A673 (cell line): ENCODE measurements at places on chromosomes 5 and 9.
A peak's percentile ranks its signal among the peaks of the same experiment; 100 is the strongest.

GRCh38 chr5:104452550-104452949 lies 890.0 kb upstream of the NUDT12 start:
- DNase-seq, result no peak

DNA sequence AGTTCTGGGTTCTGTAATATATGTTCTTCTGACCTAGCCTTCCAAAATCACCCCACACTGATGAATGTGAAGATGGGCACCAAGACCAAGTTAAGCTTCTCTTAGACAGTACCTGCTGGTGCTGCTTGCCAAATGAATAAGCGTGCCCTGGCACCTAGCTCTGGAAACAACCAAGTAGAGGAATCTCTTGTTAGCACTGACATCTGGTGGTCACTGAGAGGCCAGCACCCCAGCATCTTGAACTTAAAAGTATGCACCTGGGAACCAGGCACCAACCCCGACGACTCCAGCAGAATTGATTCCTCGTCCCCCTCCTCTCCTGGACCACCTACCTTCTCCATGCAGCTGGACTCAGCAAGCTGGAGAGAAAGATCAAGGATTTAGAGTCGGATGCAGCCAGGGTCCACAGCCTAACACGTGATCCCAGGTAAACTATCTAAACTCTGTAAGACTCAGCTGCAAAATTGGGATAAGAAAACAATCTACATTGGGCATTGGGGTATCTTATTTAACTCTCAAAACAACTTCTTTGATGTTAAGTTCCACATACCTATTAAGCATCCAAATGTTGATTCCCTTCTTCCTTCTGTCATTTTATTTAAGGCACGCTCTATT lies 89.8 kb downstream of the SLC1A3 start:
- DNase-seq, result peak; percentile 65

GRCh38 chr5:104628911-104629310 lies 1066.3 kb upstream of the NUDT12 start:
- DNase-seq, result peak; percentile 30

DNA sequence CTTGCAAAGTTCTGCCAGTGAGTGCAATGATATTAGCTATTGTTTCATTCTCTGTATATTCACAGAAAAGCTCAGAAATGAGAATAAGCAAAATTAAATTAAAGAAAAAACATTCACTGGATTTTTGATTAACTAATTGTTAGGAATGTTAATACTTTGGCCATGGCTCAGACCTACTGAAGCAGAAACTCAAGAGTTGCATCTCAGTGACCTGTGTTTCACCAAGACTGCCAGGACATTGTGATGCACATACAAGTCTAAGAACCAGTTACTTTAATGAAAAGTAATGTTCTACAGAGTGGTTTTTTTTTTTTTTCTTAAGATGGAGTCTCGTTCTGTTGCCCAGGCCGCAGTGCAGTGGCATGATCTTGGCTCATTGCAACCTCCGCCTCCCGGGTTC lies 464.9 kb upstream of the NMUR2 start:
- no peak for DNase-seq

GRCh38 chr9:14882090-14882489 lies 28.1 kb downstream of the FREM1 start:
- DNase-seq, result no peak

DNA sequence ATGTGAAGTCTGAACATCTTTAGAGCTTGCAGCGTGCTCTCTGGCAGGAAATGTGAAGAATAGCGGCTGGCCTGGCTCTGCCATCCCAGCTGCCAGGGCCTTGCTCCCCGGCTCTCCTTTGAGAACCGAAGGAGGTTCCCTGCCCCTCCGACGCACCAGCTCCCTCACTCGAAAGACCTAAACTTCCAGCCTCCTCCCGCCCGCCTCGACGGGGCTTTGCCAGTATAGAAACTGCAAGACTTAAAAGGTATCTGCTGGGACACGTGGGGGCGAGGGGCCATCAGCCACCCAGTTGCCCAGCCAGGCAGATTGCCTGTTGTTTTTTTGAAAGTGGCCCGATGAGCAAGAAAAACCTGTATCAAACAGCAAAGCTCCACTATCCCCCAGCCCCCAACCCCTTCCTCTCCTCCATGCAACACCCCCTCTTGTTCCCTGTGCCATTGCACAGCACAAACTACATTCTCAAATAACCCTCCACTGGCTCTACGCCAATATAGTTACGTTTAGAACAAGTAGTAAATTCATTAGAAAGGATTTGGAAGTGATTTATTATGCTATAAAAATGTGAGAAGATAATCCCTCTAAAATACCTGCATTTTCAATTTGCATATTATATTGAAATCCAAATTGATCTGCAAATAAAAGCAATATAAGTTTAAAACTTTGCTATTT lies 331.9 kb downstream of the MED10 start:
- DNase-seq, result no peak

DNA sequence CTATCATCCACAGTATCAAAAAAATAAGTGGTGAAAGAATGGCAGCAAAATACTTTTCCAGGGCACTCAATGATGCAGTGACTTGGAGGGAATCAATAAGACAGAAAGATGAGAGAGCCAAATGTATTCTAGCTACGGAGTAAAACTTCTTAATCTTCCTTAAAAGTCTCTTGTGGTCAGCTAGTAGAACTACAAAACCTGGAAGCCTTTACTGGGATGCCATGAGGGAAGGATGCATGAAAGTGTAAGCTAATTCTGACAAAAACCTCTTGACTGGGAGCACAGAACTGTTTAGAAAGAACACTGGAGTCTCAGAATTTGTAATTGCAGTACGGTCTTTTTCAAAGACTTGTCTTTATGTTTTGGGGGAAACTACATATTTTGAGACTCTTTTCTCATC lies 432.8 kb upstream of the PTPRD start:
- peak; percentile 0 for DNase-seq

DNA sequence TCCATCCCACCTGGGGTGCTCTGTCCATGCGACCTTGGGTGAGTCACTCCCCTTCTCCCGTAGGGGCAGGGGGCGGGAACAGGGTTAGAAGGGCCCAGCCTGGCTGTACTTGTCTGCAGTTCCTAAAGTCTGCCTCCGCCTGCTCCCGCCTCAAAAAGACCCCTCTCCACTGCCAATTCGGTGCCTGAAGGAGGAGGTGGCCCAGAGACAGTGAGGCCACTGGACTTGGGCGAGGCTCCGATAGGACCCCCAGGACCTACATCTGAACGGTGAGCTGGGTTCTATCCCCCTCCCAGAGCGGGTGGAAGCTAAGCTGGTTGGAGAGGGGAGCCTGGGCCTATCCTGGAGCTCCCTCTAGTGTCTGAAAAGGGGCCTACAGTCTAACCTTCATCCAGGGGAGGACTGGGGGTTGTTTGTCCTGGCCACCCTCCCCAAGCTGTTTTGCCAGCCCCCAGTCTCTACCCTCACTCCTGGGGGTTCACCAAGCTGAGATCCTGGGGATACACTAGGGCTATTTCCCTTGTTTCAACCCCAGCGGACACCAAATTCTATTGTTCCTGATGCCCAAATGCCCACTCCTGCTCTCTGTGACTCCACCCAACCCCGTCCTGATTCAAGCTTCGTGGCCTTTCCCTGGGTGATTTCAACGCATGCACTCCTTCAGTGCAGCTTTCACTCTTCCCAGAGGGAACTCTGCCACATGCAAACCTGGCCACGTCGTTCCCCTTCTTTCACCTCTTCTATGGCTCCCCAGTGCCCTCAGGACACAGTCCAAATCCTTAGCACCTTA lies 6.1 kb upstream of the CRB2 start:
- DNase-seq, result peak; percentile 85

- DNase-seq, result peak; percentile 97
Measured at GRCh38 chr9:92378865-92379560, 25.4 kb downstream of the OGN start.

DNA sequence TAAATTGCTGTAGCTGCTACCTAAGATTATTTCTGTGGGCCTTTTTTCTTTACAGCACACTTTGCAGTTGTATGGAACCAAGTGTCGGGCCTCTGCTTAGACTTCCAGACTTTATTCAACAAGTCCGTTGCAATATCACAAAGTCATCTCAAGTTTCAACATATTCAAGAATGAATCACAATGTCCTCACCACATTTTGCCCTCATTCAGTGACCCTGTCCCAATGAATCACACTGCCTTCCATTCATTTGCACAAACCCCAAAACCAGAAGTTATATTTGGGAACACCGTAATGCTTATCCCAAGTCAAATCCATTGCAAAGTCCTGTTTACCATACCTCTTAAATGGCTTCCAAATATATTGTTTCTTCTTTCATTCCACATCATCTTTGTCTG lies 439.6 kb downstream of the CSNK1G3 start:
- no peak for DNase-seq

DNA sequence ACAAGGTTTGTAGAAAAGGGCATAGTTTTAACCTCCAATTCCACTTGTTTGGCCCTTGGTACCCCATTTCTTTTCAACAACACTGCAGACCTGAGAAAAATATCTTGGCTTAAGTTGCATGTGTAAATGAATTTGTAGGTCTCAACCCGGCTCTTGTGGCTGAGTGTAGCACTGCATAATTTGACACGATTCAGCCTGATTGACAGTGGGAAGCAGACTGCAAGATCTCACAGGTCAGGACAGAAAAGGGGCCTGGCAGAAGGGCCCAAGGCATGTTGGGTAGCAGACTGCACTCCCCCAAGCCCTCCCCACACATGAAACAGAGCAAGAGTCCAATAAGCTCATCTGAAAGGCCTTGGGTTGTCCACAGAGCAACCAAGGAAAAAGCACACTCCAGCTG lies 169.7 kb upstream of the SMARCA2 start:
- no peak for DNase-seq

- no peak for DNase-seq
Measured at GRCh38 chr9:6096821-6097220, 81.4 kb upstream of the RANBP6 start.

DNA sequence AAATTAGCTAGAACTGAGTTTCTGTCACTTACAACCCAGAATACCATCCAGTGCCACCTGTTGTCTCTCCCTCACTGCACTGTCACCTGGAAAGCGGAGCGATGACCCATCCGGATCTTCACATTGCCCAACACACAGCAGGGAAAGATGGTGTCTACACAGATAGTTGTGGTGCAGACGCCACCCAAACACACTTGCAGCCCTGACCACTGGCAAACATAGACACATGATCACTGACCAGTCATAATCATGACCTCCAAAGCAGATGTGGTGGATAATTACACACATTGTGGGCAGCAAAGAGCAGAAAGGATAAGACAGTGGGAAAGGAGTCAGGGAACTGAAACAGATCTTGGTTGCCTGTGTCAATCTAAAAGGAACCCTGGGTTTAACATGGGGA lies 64.7 kb downstream of the GABBR2 start:
- DNase-seq, result no peak

DNA sequence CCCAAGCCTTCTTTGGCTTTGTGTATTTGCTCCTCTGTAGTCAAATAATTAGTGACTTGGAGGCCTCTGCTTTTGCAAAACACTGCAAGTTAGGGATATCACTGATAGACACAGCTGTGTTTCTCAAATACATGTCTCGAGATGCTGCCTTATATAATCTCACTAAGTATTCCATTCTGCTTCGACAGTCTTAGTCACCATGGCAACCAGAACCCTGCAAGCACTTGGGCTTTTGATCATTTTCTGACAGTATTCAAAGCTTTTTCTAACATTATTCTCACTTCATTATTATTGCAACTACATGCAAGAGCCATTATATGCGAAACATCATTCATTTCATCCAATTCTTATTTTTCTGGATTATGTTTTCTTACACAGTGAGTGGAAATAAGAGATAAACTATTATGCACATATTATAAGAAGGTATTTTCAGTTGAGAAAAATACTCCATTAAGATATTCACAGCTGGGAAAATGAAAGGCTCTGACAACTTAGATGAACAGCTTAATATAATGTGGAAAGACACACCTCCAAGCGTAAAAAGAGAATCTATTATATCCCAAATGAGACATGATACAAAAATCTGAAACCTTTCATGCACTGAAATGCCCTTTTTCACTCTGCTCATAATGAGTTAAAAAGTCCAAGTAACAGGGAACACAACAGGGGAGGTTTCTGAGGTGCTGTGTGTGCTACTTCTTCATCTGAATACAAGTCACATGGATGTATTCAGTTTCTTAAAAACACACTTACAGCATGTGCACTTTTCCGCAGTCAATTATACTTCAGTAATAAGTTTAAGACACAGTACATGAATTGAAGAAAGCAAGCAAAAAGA lies 93.9 kb downstream of the SCAI start:
- DNase-seq, result peak; percentile 6

DNA sequence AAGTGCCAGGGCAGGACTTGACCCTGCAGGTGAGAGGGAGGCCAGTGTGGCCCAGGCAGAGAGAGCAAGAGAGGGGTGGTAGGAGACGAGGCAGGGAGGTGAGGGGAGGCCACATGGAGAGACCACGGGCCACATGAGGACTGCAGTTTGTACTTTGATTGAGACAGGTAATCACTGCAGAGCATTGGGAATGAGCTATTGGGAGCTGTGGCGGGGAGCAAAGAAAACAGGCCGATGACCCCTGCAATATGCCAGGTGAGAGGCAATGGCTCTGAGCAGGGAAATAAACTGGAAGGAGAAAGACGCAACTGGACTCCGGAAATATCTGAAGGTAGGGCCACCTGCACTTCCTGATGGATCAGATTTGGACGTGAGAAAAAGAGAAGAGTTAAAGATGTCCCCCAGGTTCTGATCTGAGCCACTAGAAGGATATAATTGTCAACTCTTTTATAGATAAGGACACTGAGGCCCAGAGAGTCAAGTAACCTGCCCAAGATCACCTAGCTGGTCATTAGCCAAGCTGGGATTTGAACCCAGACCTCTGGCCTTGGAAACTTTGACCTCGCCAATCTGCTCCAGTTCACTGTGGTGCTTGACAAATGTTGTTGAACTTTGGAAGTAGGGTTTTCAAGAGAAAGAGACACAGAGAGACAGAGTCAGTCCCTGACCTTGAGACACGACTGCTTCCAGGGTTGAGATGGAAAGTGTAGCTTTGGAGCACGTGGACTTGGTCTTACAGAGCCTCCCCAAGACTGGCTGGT lies 42.3 kb downstream of the DUSP1 start:
- no peak for DNase-seq

DNA sequence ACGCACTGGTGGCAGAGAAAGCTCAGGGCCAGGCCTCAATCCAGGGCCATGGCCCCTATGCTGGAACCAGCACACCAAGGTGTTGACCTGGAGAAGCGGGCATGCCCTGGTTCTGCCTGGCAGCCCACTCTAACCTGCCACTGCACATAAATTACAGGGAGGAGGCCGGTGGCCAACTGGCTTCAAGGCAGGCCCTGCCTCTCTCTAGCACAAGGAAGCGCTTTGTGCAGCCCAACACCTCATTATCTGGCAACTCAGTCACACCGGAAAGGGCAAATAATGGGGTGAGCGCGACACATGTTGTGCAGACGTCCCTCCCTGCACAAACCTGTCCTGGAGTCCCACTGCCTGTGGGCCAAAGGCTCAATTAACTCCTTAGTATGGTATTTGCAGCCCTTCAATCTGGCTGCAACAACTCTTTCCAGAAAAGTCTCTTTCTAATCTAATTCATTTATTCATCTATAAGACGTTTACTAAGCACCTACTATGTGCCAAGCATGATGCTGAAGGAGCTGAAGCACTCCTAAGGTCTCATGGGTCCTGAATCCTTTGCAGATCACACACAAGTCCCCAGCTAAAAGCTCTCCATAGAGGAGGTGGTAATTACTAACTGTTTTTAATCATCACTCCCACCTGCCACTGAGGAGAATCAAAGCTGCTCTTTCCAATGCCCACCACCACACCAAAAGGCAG lies 24.9 kb downstream of the SHB start:
- DNase-seq, result no peak
